NCI-H774 (cell line): ENCODE measurements at places on chromosomes 4 and X.

DNA sequence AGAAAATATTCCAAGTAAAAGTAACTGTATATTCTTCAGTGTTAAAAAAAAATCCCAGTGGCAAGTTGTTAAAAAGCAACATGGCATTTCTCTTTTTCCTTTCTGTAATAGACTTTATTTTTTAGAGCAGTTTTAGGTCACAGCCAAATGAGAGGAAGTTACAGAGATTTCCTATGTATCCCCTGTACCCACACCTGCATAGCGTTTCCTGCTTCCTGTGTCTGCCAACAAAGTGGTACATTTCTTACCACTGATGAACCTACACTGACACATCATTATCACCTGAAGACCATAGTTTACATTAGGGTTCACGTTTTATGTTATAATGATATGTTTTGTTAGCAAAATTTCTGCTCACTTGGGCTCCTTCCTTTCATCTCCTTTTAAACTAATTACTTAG is 124.7 kb downstream of the GPAT3 start:
- DNase-seq, result no peak

DNA sequence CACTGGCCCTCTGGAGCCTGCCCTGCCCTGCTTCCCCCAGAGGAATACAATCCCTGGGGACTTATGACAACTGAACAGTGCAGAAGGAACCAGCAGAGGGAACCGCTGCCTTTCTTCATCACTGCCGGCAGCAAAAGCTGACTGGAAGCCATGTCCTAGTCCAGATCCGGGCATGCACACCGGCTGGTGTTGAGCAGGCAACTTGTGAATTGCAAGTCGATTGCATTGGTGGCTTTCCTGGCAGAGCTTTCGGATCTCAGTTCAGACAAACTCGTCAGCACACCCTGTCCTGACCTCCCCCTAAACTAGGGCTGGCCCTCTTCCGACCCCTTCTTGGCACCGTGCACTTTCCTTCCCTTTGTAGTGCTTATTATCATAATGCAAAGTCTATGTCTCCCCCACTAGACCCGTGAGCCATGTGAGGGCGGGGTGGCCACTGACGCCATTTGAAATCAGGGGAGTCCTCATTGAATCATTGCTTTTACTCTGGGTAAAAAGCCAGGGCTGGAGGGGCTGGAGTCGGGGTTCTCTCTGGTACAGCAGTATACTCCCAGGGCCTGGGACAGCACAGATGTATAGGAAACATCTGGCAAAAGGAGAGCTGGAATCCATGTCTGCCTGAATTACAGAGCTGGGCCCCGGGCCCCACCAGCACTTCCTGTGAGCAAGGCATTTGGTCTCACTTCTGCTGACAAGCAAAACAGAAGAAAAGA is 1.8 kb downstream of the ARHGAP4 start:
- no peak for DNase-seq

DNA sequence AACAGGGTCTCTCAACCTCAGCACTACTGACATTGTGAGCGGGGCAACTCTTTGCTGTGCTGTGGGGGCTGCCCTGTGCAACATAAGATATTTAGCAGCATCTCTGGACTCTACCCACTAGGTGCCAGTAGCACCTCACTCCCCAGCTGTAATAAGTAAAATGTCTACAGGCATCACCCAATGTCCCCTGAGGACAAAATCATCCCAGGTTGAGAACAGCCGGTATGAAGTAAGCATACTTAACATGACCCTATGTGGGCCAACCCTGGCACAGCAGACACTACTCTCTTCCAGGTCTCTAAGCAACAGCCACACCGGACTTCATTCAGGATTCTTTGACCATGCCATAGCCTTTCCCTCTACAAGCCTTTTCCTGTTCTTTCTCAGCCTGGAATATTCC is 10.5 kb upstream of the MGST2 start:
- DNase-seq, result no peak

- no peak for DNase-seq
Measured at GRCh38 chrX:9710332-9710731, 55.3 kb downstream of the GPR143 start.

DNA sequence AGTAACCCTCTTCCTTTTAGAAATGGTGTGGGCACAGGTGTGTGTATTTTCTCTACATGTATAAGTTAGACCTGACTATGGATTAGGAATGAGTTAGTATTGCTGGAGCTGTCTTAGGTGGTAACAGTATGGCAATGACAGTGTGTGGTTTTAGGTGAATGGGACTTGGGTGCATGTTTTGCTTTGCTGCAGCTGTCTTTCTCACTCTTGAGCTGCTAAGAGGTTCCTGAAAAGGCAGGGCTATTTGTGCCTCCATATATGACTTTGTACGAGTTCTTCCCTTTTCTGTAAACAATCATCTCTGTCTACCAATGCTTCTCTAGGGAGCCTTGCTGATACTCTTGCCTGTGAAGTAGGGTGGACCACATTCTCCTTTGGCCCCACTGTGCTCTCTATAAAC is 234.8 kb upstream of the HHIP start:
- no peak for DNase-seq

DNA sequence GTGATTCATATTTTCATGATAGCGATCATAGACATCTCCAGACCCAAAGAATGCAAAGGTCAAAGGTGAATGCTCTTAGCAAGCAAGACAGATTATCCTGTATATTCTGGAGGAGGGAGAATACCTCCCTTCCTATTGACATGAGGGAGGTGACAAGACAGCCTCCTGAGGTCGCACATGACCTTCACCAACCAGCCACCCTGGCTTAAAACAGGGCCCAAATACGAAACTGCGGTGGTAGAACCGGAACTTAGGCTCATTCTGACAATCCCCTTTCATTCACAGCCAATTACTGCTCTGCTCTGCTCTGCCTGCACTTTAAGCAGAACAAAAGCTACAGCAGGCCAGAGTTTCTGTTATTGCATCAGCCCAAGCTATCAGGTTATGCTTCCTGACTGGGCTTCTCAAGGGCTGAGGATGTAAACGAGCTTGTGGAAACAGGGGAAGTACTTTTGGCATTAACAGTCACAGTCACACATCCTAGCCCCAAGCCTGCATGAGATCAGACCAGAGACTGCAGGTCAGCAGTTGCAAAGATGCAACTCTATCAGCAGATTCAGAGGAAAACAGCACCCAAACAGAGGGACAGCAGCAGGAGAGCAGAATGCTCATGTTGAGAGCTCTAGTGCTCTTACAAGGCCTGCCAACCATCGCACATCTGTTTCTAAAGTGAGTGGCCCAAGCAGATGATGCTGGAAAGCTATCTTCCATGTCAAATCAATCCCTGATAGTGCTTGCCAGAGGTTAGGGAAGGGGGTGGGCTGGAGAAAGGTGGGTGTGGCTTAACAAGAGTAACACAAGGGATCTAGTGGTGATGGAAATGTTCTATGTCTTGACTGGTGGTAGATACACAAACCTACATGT is 51.3 kb upstream of the MAP3K15 start:
- DNase-seq, result no peak

DNA sequence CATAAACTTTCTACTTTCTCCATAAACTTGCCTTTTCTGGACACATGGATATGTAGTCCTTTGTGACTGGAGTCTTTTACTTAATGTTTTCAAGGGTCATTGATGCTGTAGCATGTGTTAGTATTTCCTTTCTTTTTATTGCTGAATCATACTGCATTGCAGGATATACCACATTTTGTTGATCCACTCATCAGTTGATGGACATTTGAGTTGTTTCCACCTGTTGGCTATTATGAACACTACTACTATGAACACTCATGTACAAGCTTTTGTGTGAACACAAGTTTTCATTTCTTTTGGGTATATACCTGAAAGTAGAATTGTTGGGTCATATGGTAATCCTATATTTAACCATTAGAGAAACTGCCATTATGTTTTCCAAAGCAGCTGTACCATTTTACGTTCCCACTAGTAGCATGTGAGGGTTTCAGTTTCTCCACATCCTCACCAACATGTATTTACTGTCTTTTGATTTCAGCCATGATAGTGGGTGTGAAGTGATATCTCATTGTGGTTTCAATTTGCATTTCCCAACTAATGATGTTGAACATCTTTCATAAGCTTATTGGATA is 26.3 kb upstream of the GPM6B start:
- DNase-seq, result no peak

DNA sequence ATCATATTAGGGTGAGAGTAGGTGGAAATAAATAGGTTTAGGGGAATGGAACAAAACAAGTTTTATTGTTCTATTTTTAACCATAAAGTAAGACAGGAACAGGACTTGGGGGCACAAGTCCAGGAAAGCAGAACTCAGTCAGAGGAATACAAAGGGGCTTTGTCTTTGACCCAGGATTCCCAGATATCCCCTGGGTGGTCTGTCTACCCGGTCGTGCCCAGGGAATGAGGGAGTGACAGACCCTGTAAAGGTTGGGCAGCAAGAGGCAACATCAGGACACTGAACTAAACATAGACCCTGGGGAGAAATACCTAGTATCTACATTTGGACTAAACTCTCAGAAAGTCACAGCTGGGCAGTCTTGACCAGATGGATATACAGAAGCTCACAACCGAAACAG is 50.6 kb downstream of the PTCHD1 start:
- DNase-seq, result no peak

- DNase-seq, result no peak
Measured at GRCh38 chr4:22483551-22483981, 32.3 kb downstream of the ADGRA3 start.

DNA sequence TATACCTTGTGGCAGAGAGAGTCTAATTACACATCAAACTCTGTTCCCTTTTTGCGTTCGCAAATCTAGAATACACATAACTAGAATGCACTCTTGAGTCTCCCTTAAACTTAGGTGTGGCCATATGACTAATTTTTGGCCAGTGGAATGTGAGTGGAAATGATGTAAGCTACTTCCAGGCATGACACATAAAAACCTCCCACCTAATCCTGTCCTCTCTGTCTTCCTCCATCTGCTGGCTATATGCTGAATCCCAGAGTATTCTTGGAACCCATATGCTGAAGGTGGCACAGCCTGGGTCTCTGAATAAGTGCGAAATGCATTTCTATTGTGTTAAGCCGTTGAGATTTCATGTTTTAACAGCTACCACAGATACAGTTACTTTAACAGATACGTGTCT is 269.9 kb upstream of the NRK start:
- no peak for DNase-seq

GRCh38 chr4:153542131-153542530 is 76.0 kb downstream of the TMEM131L start:
- DNase-seq, result no peak
